ENCODE measurements at places on chromosomes 3 and 15. TPM values are rescaled to one million over a fixed set of nuclear protein-coding genes. Genes with fewer than 3 reads are reported as not detected.

The RGMA gene
- total RNA-seq, result 58.2 TPM

- no peak for DNase-seq
Measured at GRCh38 chr3:156820692-156821080, 5.5 kb upstream of the LEKR1 start.

The MBD4 gene
- 26.0 TPM for total RNA-seq

DNA sequence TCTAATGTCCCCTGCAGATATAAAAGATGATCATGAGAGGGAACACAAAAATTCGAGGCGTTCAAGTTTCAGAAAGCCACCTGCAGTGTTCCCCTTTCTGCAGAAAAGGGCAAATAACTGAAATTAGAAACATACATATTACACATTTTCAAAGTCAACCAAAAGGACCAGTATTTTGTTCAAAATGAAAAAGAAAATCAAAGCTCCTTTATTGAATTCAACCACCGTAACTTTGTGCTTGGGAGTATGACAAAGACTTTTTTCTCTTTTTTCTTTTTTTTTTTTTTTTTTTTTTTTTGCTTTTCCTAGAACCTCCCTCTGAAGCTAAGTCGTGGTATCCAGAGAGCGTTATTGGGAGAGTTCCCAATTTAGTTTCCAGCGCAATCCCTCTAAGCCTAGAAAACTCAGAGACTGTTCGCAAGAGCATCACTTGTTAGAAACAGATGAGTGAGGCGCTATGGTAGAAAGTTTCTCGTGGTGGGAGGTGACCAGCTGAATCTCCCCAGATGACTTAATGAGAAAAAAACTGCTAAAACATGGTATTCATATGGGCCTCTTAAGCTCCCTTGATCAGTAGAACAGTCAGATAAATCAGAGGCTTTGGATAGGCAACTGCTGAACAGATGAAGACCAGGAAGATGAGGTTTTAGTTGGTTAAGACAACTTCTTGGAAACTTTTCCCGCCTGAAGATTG is 77.4 kb downstream of the MB21D2 start:
- no peak for DNase-seq

- DNase-seq, result no peak
Measured at GRCh38 chr15:80343554-80343992, 60.6 kb upstream of the ARNT2 start.

The CCDC39 gene
- not detected for total RNA-seq

The ZIC1 gene
- total RNA-seq, result not detected

GRCh38 chr3:102205647-102206046 is 229.2 kb upstream of the ZPLD1 start:
- no peak for DNase-seq

The CCR8 gene
- not detected for total RNA-seq

- DNase-seq, result no peak
Measured at GRCh38 chr15:41939986-41940385, 32.4 kb downstream of the EHD4 start.

The TEX55 gene
- total RNA-seq, result not detected

The SEMA3G gene
- 37.7 TPM for total RNA-seq

DNA sequence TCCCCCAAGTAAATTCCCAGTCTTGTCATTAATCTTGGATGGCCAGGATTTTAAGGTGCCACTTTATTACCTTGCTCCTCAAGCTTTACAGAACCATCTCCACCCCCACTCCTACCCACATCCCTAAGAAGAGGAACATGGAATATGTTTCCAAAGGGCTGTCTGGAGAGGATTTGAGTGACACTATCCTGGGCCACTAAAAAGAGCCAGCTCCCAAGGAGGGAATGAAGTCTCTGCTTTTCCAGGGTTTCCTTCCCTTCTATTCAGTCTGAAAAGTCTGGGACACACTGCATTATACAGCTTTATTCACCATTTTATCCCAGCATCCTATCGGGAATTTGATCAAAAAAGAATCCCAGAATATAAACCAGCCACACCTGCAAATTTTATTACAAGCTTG is 35.6 kb upstream of the MECOM start:
- DNase-seq, result peak; percentile 12

The MGLL gene
- 96.6 TPM for total RNA-seq

The TMEM115 gene
- total RNA-seq, result 68.8 TPM

The NBEAL2 gene
- 25.3 TPM for total RNA-seq

The LRRC31 gene
- total RNA-seq, result not detected

The PRKAR2A gene
- 31.2 TPM for total RNA-seq

The KBTBD12 gene
- 0.87 TPM for total RNA-seq

DNA sequence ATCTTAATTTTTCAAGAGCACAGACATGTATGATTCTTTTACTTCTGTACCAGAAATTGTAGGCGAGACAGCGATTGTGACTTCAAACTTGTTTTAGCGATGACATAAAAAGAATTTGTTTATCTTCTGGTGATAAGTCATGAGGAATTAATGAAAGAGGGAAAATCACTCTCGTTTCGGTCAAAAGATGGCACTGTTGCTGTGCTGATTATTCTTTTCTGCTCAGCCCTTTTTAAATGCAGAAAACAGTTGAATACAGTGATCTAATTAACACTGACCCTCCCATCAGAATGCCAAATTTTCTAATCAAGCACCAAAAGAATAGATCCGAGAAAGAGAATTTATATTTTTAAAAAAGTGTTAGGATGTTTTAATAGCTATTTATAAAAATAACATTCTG is 52.6 kb downstream of the NSUN3 start:
- peak; percentile 23 for DNase-seq

The ITIH1 gene
- not detected for total RNA-seq

- DNase-seq, result no peak
Measured at GRCh38 chr15:80502782-80503181, 98.6 kb downstream of the ARNT2 start.

The MUC20 gene
- total RNA-seq, result 67.5 TPM

The KLHL40 gene
- 0.42 TPM for total RNA-seq

The LRRC2 gene
- total RNA-seq, result 1.5 TPM

- DNase-seq, result no peak
Measured at GRCh38 chr3:152945556-152945955, 110.6 kb downstream of the P2RY1 start.

The RNU5B-1 gene
- not detected for total RNA-seq

GRCh38 chr3:83842511-83842910 is 1116.3 kb upstream of the CADM2 start:
- no peak for DNase-seq

The ACAD9 gene
- total RNA-seq, result 49.6 TPM

DNA sequence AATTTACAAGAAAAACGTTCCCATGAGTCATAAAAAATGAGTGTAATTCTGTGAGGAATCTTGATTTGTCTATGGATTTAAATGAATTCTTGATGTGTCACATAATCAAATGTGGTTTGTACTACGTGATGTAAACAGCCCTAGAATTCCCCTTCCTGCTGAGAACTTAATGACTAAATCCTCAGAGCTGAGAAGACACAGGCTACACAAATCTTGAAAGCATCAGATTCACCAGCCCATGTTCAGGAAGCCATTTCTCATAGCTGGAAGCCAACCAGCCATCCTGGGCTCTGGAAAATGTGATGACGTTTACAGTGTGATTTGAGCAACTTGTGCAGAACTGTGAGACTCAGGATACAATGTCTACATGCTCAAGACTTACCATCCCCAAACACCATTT is 193.7 kb upstream of the MME start:
- DNase-seq, result no peak

- DNase-seq, result no peak
Measured at GRCh38 chr3:49454898-49455681, 15.0 kb upstream of the DAG1 start.

GRCh38 chr3:57755368-57755675 is 787 bp upstream of the SLMAP start:
- DNase-seq, result no peak

Data from tibial nerve (tissue), 4 donors.